ENCODE measurements at places on chromosomes 2 and 18.

- DNase-seq = peak; percentile 86
Measured at GRCh38 chr2:161136696-161137324, 23.4 kb upstream of the TANK start.

DNA sequence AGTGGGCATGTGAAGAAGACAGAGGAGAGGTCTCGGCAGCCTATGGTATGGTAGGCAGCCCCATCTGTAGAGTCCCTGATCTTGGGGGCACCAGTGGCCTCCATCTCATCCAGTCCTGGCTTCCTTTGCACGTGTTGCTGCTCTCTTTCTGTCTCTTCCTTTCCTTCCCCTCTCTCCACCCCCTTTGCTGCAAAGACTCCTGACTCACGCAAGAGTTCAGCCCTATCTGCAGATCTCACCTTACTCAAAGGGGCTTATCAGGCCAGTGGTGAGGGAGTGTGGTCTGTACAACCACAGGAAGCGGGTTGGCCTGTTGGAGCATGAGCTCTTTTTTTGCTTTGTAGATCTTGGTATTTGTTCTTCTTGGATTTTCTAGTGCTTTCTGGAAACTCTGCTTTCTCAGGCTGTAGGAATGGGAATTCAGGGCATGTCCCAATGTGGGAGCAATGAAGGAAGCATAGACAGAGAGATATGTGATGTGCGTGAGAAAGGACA, 14.6 kb upstream of the NT5DC4 start:
- peak; percentile 80 for DNase-seq

DNA sequence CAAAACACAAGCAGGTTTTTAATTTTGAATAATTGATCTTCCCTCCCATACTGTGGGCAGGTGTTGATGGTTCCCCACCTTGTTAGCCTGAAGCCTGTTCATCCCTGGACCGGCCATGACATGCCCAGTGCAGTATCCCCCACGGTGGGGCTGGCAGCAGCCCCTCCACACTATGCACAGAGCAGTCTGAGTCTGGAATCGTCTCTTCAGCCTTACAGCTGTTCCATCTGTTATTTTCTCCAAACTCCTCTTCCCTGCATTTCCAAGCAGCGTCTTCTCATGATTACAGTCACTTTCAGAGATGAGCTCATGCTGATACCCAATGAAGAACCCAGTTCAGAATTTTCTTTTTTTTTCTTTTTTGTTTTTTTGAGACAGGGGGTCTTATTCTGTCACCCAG, 68.2 kb downstream of the ADI1 start:
- no peak for DNase-seq

- DNase-seq = peak; percentile 96
Measured at GRCh38 chr18:35808796-35809195, 163.7 kb upstream of the RMP24 start.

- no peak for DNase-seq
Measured at GRCh38 chr2:144084114-144084661, 435.7 kb downstream of the ZEB2 start.

- DNase-seq = no peak
Measured at GRCh38 chr18:39415471-39415870, 1849.9 kb upstream of the CELF4 start.

DNA sequence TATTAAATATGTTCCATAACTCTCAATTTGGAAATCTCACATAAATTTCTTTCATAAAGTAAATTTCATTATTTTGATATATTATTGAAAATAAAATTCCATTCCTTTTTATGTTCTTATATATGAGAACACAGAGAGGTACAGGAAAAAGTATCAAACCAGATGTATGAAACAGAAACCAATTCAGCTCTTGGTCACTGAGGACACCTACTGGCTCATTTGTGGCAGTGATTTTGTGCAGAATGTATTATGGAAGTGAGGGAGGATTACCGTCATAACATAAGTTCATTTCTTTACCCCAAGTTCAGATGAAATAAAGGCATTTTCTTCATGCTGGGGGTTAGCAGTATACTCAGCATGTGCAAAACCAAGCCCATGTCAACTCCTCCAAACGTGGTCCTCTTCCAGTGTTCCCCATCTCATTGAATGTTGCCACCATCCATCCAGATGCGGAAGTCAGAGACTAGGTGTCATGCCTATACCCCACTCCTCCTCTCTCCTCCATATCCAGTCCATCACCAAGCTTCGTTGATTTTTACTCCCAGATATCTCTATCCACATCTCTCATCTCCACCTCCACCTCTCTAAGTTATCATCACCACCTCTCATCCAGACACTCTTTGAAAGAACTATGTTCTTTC, 41.7 kb upstream of the MALL start:
- DNase-seq = peak; percentile 6

GRCh38 chr2:237217995-237218616, 132.4 kb downstream of the COPS8 start:
- no peak for DNase-seq

DNA sequence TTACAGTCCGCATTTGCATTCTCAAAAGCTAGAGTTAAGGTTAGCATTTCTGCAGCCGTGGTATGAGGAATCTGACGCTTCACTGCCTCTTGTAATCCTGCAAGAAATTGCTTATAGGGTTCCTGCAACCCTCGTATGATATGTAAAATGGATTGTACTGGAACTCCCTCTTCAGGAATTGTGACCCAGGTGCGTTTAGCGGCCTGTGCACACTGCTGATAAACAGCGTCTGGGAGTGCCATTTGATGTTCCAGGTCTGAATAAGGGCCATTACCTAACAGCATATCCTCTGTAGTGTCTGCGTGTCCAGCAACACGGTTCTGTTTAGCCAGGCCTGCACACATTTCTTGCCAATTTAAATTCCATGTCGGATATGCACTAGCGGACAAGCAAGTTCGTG, 42.5 kb downstream of the CXCR4 start:
- DNase-seq = no peak

GRCh38 chr2:44723921-44724320, 217.6 kb upstream of the SIX3 start:
- DNase-seq = peak; percentile 29

GRCh38 chr18:8339210-8339609, 270.0 kb upstream of the RAB12 start:
- no peak for DNase-seq

DNA sequence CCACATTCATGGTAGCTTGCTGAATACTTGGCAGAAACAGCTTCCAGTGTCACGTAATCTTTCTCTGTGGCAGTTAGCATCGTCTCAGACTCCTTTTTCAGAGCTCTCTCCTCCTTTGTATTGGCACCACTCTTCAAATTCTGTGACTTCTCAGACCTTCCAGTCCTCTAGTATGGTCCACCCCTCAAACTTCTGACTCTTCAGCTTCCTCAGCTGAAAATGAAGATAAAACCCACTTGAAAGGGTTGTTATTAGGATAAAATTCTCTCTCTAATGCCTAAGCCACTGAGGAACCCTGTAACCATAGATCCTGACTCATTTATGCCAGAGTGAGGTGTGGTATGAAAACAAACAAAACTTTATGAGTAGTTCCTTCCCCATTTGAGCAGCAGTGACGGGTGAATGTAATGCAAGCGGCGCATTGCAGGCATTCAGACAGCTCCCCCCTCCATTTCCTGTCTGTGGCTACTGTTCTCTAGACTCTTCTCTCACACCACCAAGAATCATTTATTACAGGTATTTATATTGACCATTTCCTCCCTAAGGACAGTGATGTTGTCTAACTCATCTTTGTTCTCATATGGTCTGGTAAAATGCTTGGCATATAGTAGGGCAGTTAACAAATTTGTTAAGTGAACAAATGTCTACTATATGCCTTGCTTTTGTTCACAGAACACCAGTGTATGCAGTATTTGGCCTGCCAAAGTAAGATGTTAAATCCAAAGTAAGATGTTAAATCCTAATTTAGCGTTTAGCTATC, 35.3 kb downstream of the GALNT1 start:
- peak; percentile 91 for DNase-seq

DNA sequence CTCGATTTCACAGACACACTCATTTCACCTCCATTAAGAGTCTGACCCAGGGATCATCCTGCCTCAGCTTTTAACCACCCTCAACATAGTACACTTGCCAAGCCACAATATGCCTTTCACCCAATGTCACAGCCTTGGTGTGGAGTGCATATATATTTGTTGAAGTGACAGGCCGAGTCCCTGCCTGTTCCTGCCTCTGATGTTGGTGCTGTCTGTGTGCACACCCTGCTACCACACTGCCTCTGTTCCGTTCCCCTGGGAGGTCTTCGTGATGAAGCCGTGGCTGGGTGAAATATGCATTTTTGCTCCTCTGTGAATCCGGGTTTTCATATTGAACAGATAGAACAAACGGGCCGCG, 90.3 kb downstream of the RNF144A start:
- DNase-seq = no peak

DNA sequence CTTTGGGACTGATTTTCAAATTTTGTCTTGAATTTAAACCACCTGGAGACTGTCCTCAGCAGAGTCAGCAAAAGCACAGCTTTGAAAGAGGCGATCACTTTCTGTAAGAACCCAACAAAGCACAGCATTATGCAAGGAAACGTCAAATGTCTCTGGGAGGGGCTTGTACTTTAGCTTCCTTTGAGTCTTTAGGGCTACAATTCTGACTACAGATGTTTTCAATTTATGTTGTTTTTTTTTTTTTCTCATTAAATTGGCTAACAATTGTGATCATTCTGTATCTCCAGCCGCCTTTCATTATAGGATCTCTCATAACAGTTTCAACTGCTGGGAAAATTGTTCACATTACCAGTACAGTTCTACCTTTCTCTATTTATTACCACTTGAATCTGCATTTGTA, 48.3 kb downstream of the COL3A1 start:
- DNase-seq = no peak

DNA sequence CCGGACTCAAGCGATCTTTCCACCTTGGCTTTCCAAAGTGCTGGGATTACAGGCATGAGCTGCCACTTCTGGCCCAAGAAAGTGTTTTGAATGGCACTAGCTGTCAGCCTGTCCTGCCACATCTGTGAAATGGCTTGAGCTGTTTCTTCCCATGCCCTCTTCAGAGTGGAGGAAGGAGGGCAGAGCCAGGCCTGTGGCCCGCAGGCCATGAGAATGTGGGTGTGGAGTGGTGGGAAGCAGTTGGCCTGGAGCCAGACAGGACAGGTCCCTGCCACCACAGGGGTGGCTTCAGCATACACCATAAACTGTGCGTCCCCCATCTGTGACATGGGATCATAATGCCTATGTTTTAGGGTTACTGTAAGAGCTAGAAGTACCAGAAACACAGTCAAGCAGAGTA, 6.5 kb downstream of the SLC66A3 start:
- DNase-seq = no peak

- DNase-seq = peak; percentile 78
Measured at GRCh38 chr2:241156971-241157441, 6.7 kb downstream of the PPP1R7 start.

GRCh38 chr18:63511285-63511684, 30.9 kb upstream of the SERPINB12 start:
- peak; percentile 35 for DNase-seq

DNA sequence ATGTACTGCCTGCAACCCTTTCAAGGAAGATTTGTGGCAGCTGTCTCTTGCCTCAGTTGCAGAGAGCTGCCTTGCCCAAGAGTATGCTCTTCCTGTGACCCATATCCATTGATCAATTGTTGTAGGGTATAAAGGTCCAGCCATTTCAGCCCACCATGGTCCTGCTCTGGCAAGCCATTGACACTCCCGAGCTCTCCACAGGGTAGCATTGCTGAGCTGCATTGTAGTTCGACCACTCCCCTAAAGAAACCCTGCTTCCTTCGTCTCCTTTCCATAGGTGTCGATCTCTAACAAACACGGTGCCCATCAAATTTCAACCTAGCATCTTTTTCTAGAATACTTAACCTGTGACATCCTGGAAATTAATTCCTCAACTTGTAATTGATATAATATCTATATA, 104.9 kb upstream of the NDUFV2 start:
- no peak for DNase-seq

All from MV-4-11 (cell line).